NCI-H1694 (cell line): ENCODE measurements at places on chromosomes 7 and 10.
A peak's percentile ranks its signal among the peaks of the same experiment; 100 is the strongest.

GRCh38 chr7:14691597-14692203 lies 210.9 kb downstream of the DGKB start:
- DNase-seq = peak; percentile 27

DNA sequence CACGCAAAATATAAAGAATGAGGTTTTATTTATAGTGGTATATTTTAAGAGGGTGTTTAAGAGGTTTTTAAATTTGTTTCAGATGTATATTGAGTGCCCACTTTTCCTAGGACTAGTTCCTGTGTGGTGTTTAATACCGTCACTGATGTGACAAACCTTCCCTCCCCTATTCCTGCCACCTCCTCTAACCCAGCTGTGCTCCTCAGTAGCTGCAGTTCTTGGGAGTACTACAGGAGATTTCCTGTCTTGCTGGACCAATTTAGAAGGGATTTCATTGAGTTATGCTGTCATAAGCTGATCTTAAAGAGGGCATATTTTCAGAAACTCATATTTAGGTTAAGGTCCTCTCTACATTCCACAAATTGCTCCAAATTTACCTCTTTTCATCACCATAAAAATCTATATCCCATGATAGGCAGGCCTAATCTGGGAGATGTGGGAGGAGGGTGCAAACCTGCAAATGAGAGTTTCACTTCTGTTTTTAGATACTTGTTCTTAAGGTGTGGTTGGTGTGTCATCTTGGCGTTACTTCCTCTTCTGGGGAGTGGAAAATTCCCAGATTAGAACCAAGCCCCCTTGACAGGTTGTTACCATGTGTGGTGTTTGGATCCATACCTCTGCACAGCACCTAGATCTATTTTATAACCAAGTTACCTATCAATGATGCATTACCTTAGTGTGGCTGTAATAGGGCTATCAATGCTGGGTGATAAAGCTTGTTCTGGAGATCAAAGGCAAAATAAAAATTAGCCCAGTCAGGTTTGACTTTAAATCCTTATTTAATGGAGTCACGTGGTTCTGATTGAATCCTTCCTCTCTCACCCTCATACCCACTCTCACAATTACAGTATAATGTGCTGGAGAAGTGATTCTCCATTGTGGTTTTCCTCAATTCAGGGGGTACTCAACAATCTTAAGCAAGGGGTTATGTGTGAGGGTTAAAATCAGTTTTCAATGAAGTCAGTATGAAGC lies 141.1 kb downstream of the CDK14 start:
- DNase-seq = no peak

DNA sequence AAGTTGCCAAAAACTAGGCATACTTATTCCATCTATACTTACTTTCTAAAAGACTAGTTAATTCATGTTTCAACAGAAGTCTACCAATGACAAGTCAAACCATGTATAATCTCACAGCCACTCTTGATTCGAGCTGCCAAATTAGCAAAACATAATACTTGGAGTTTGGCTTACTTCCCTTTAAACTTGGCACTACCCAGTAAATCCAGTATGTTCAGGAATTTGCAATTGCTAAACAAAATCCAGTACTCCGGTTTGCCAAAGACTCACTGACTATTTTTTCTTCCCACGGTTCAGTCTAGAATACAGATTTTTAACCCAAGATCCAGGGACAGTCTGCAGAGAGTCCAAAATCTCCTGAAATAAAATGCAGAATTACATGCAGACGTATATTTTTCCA lies 4.6 kb downstream of the OAT start:
- no peak for DNase-seq

- DNase-seq = no peak
These were observed 289.8 kb upstream of the HABP2 start for GRCh38 chr10:113263056-113263455.

- no peak for DNase-seq
These were observed 47.1 kb downstream of the PSMC2 start for GRCh38 chr7:103394566-103394965.

GRCh38 chr10:72561745-72562166 lies 64.1 kb downstream of the MICU1 start:
- no peak for DNase-seq

- DNase-seq = no peak
These were observed 74.9 kb upstream of the COL13A1 start for GRCh38 chr10:69726850-69727249.

DNA sequence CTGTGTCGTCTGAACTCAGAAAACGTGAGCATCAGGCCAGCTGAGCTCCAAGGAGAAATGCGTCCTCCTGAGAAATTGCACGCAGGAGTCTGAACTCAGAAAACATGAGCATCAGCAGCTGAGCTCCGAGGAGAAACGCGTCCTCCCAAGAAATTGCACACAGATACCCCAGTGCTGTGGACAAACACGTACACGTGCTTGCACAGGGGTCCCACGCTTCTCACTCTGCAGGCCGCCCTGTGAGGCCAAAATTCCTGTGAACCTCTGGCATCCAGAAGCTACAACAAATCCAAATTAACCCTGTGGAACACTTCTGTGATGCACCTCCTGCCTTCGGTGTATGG lies 133.8 kb downstream of the WDR37 start:
- DNase-seq = no peak

GRCh38 chr10:103276896-103277712 lies at the start of gene INA:
TSS of gene INA (plus strand) at chr10:103277138. CDS start at chr10:103277212, 74 bp downstream.
- peak; percentile 57 for DNase-seq

GRCh38 chr10:71397296-71398212 lies 834 bp downstream of the CDH23 start:
- DNase-seq = no peak

DNA sequence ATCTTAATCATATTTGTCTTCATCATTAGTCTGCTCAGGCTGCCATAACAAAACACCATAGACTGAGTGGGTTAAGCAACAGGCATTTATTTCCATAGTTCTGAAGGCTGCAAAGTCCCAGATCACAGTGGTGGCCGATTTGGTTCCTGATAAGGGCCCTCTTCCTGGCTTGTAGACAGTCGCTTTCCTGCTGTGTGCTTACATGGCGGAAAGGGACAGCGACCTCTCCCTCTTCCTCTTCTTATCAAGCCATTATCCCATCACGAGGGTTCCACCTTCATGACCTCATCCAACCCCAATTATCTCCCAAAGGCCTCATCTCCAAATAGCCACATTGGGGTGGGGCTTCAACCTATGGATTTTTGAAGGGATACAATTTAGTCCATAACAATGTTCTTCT lies 84.0 kb downstream of the LYZL1 start:
- no peak for DNase-seq

DNA sequence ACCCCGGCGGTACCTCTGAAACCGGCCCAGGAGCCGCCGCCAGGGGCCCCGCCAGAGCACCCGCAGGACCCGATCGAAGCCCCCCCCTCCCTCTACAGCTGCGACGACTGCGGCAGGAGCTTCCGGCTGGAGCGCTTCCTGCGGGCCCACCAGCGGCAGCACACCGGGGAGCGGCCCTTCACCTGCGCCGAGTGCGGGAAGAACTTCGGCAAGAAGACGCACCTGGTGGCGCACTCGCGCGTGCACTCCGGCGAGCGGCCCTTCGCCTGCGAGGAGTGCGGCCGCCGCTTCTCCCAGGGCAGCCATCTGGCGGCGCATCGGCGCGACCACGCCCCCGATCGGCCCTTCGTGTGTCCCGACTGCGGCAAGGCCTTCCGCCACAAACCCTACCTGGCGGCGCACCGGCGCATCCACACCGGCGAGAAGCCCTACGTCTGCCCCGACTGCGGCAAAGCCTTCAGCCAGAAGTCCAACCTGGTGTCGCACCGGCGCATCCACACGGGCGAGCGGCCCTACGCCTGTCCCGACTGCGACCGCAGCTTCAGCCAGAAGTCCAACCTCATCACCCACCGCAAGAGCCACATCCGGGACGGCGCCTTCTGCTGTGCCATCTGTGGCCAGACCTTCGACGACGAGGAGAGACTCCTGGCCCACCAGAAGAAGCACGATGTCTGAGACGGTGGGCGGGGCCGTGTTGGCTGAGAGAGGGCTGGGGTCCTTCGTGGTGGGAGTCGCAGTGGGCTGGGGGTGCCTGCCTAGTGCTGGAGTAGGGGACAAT lies 3.8 kb downstream of the REPIN1 start:
- no peak for DNase-seq

GRCh38 chr10:45555795-45556194 lies 116.8 kb downstream of the ZFAND4 start:
- no peak for DNase-seq

DNA sequence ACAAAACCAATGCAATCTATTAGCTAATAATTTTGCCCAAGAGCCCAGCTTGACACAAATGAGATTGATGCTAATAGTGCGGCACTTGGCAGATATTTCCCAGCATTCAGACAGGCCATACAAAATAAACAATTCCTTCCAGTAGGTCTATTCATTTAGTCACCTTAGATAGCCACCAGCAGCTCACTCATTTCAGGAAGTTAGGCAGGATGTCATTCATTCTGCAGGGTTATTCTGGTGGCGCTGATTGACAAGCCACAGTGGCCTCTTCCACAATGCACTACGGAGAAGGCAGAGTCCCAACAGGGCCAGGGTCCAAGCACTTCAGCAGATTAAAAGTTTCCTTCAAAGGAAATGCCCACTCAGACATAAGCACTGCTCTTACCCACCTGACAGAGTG lies 55.8 kb downstream of the PIK3AP1 start:
- DNase-seq = no peak

- peak; percentile 42 for DNase-seq
These were observed 7.3 kb downstream of the MAFK start for GRCh38 chr7:1537535-1538412.

DNA sequence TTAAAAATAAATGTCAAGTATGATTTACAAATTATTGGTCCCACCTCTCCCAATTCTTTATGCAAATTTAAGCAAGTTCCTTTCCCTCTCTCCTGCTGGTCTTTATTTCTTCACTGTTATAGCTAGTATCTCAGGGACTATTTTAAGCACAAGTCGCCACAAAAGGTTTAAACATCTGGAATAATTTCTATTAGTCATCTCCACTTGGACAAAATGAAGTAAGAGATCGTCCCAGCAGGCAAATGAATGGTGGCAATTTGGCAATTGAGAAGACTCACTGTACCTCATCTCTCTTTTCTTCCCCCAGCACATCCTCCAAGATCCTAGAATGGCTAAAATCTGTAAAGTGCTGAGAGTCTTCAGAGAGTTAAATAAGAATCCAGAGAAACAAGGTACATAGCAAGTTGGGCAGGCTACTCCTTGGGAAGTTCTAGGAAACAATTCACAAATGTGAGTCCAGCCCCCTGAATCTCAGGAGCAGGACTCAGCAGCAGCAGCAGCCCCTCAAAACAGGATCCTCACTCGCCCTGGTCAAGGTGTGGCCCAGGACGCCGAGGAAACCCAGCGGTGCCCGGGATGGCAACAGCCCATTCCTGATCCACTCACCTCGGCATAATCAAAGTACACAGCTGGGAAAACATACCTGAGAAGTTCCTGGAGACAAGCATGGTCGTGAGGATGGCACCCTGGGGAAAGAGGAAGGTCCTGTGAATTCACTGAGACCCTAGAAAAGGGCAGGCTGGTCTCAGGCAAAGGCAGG lies 30.3 kb upstream of the NDST2 start:
- DNase-seq = no peak

GRCh38 chr10:99280472-99280871 lies 44.8 kb upstream of the HPSE2 start:
- DNase-seq = no peak

- no peak for DNase-seq
These were observed 23.2 kb downstream of the ABCB4 start for GRCh38 chr7:87452279-87452678.

DNA sequence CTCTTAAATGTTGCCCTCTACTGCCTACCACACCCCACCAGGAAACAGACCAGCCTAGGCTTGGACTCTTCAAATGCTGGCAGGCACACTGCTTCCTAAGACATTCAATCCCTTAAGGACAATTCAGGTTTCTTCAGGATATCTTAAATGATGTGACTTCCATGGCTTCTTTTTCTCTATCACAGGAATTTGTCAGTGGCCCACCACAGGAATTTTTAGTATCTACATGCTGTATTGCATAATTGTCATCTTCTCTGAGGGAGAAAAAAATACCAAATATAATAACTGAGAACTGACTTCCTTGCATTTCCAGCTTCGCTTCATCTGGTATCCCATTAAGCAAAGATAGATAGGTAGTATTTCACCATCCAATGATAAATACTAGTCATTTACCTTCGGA lies 129.3 kb downstream of the WNT2 start:
- DNase-seq = no peak

GRCh38 chr7:157897681-157898080 lies 560.9 kb downstream of the DNAJB6 start:
- DNase-seq = no peak

DNA sequence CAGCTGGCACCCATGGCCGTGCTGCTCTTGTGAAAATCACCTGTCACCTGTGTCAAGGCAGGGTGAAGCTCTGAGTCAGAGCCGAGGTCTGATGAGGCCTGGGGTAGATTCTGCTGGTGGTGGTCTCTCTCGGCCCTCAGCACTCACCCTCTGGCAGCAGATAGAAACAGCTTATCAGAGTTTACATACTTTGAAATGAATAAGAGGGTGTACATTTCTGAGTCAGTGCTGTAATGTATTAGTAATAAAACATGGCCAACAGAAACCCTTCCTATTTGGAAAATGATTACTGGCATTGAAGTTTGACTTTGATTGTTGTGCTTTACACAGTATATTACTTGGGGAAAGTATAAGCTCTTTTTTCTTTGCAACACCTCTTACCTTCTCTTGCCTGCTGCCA lies 228.8 kb downstream of the SNX10 start:
- DNase-seq = no peak

- DNase-seq = no peak
These were observed 287.5 kb upstream of the KLF14 start for GRCh38 chr7:131021460-131021859.

DNA sequence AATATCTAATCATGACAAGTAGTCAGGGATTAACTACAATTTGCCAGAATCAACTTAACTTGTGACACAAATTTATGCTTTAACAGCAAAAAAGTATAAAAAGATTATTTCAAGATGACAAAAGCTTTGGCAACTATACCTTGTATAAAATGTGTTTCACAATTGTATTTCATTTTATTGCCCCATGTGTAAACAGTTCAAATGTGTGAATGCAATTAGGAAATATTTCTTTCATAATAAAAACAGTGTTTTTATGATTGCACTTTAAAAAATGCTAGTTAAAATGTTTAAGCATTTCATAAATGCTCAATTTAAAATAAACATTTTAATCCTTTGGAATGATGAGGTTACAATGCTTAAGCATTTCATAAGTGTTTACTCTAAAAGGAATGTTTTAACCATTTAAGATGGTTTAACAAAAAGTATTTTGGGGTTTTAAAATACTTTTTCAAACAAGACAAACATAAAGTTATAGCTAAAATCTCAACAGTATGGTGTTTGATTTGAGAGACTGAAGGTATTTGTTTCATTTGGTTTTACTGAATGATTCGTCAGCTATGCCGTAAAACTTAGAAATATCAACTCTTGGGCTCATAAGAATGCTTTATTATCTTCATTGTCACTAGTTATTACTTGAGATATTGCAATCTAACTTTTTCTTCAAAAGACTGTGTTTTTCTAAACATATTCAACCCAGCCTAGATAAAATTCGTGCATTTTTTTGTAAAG lies 50.1 kb downstream of the SFTPD start:
- no peak for DNase-seq

GRCh38 chr7:148856578-148856881 lies 27.6 kb downstream of the EZH2 start:
- no peak for DNase-seq
